Daoy (cell line): ENCODE measurements at places on chromosomes 5 and 9. TPM values are rescaled to one million over a fixed set of nuclear protein-coding genes. Genes with fewer than 3 reads are reported as not detected.

C9orf50 gene
- total RNA-seq = not detected in 2 replicates

DNA sequence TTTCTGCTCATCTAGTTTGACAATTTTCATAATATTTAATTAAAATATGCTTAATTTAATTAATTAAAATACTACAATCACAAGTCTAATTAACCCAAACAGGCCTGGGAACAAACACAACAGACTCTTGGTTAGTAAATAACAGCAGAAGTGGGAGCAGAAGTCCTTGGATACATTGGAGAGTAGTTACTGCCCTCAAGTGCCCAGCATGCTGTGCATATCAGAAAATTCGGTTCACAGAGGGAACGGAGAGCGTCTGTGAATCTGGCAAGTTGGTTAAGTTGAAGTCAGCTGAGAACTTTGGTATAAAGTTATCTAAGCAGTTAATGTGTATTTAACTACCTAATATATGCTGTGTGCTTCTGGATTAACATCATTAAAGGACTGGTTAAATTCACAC, 87.0 kb upstream of the ATG10 start:
- DNase-seq = no peak

DNA sequence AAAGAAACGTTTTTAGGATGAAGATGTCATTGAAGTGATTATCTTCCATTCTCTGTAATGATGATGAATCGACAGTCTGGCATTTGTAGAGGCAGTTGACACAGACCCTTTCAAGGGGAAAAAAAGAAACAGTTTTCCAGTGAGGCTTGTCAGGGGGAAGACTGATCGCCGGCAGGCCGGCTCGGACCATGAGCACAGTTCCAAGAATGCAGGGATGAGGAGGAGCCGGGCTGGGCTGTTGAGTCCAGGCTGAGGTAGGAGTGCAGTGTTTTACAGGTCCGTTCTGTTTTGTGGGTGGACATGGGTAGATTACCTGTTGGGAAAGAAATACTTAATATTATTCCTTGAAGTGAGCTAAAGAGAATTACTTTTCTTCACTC, 194.6 kb downstream of the AOPEP start:
- DNase-seq = peak; percentile 90

- DNase-seq = no peak
These were observed 72.7 kb downstream of the GHR start for GRCh38 chr5:42495914-42496313.

GRCh38 chr9:14428781-14429230, 114.9 kb upstream of the NFIB start:
- peak; percentile 50 for DNase-seq

DNA sequence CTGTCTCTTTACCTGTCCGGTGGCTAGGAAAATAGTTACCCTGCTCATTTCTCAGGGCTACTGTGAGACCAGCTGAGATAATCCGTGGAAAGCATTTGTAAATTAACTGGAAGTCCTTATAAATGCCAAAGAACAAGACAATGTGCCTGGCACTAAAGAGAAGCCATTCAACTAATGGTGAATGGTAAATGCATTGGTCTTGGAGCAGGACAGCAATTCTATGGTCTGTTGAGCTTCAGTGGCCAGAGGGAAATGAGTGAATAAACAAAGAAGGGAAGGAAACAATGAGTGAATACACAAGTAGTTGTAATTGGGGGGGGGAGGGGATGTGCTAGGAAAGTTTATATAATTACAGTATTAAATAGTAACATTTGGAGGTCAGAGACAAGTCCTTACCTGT, 353.6 kb downstream of the SEMA5A start:
- no peak for DNase-seq

GRCh38 chr5:60533789-60534188, 166.2 kb downstream of the DEPDC1B start:
- DNase-seq = no peak

S1PR3 gene
- 13.1 and 13.7 TPM in 2 replicates for total RNA-seq

SPATA31C1 gene
- total RNA-seq = not detected in 2 replicates

- no peak for DNase-seq
These were observed 7.7 kb upstream of the NR5A1 start for GRCh38 chr9:124514874-124515273.

DNA sequence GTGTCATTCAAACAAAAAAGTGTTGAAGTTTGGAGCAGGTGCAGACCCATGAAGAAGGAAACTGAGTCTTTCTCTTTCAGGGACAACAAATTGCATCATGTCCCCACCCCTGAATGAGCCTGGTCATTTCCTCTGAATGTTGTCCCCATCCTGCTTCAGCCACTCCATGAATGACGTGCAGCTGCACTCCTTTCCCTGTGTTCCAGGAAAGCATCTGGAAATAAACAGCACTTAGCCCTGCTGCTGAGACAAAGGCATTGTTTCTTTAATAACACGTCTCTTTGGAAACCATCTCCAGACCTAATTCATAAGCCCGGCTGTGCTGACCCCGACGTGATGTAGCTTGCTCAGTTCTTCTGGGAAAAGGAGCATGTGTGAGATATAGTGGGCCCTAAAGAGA, 682.3 kb downstream of the BRINP1 start:
- no peak for DNase-seq

DNA sequence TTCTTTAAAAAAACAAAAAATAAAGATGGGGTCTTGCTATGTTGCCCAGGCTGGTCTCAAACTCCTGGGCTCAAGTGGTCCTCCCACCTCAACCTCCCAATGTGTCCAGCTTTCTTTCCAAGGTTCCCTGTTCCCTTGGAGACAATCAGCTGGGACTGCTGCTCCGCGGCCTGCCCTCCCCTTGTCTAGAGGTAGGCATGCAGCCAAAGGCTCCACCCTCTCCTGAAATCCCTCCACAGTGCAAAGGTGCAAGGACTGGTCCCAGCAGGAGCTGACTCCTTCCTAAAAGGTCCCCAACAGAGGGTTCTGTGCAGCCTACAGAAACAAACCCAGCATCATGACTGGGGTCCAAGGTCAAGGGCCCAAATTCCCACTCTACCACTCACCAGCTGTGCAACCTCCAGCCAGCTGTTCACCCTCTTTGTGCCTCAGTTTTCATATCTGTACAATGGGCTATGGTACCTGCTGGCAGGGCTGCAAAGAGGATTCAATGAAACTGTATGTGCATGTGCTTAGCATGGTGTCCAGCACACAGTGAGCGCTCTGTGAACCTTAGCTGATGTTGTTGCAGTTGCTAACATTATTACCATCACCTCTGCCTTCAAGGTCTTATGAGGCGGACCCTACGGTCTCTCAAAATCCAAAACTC, 47.5 kb downstream of the BARX1 start:
- DNase-seq = no peak

GABRG2 gene
- total RNA-seq = not detected in 2 replicates

ALG2 gene
- total RNA-seq = 44.3 and 51.4 TPM in 2 replicates

DNA sequence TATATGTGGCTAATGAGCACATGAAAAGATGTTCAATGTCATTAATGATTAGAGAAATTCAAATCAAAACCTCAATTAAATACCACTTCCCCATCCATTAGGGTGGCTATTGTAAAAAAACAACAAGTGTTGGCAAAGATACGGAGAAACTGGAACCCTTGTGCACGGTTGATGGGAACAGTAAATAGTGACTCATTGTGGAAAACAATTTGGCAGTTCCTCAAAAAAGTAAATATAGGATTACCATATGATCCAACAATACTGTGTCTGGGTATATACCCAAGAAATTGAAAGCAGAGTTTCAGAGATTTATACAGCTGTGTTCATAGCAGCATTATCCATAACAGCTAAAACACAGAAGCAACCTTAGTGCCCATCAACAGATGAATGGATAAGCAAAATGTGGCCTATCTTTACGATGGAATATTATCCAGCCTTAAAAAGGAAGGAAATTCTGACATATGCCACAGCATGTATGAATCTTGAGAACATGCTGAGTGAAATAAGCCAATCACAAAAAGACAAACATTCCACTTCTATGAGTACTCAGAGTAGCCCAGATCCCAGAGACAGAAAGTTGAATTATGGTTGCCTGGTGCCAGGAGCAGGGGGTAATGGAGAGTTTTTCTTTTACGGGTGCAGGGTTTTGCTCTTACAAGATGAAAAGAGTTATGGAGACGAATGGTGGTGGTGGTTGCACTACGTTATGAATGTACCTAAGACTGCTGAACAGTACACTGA, 41.4 kb upstream of the LRRC14B start:
- peak; percentile 59 for DNase-seq

DNA sequence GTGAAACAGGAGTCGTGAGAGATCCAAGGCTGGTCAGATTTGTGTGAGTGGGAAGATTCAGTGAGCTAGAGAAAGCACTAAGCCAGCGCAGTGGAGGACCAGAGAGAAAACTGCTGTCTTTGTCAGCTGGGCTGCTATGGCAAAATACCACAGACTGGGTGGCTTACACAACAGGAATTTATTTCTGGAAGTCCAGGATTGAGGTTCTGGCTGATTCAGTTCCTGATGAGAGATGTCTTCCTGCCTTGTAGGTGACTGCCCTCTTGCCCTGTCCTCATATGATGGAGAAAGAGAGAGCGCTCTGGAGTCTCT, 24.2 kb upstream of the ANKRD33B start:
- DNase-seq = no peak
